Muscle of arm (tissue), 14 donors: ENCODE measurements at places on chromosomes 7 and 10.

DNA sequence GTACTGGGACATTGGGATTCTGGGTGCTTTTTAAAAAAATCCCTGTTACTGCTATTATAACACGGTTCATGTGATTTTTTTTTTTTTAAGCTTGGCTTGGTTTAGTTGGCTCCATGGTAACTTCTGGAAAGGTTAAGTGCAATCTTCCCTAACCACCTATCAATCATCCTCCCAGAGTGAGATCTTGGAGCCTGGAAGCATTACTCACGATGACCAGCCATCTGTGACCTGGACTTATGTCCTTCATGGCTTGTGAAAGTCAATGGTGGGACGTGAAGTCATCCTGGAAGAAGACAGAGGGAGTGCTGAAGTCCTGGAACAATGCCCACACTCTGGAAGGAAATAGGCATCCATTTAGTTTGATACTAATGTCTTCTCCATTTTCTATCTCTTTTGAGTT, 135.5 kb upstream of the FRMD4A start:
- peak; percentile 82 for DNase-seq

GRCh38 chr10:29554660-29555059, 80.1 kb downstream of the SVIL start:
- DNase-seq = no peak

GRCh38 chr10:20948686-20949327, 51.7 kb upstream of the NEBL start:
- DNase-seq = peak; percentile 26

GRCh38 chr7:126040114-126041045, 1110.8 kb upstream of the POT1 start:
- no peak for DNase-seq

- no peak for DNase-seq
Measured at GRCh38 chr7:17991866-17992648, 35.6 kb downstream of the PRPS1L1 start.

DNA sequence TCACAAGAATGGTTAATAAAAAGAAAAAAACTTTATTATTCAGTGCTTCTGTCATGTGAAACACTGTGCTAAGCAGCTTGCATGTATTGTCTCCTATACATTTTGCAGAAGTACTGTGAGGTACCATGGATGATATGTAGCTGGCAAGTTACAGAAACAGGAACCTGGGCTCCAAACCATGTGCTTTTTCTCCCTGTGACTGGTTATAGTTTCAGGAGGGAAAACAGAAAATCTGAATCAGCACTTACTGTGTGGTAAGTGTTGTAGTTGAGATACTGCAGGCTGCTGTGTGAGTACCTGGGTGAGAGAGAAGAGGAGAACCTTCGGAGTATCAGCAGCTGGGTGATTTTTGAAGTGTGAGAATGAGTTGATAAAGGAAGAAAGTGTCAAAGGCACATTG, 285.0 kb downstream of the SUGCT start:
- DNase-seq = no peak

DNA sequence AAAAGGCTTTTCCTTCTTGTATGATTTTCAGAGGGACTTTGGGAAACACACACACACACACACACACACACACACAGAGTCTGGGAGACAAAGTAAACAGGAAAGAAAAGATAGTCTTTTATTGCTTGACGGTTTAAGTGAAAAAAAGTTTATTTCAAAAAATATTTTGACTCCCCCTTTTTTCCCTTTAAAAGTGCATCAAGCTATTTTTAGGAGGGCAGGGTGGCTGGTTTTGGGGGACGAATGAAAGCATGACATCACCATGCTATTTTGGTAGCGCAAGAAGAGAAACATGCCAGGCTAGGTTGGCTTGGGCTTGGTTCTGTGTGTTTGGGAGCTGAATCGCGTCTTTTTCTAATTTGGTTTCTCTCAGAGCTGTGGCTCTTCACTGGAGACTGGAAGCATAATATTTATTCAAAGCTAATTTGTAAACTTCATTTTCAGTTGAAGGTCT, 129.2 kb downstream of the BAMBI start:
- no peak for DNase-seq

GRCh38 chr7:32952876-32953275, 4.4 kb upstream of the FKBP9 start:
- DNase-seq = no peak

DNA sequence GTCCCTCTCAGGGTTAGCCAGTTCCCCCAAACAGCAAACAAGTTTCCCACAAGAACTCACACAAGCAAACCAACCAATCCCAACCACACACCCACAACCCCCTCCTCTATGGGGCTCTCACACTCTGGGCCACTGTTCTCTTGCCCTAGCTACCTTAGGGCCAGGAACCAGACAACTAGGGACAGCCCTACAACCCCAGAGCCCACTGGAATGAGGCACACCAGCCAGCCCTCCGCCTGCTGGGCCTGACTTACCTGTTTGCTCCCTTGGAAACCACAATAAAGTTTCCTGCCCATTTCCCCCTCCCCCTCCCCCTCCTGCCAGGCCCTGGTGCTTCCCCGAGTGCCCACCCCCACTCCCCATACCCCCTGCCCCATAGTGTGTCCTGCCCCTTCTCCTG, 132.6 kb downstream of the WDR11 start:
- no peak for DNase-seq

- no peak for DNase-seq
Measured at GRCh38 chr10:69906425-69906824, 104.7 kb downstream of the COL13A1 start.

- DNase-seq = no peak
Measured at GRCh38 chr10:98433881-98434732, 12.6 kb downstream of the HPS1 start.

GRCh38 chr7:78765943-78766729, 687.3 kb downstream of the MAGI2 start:
- peak; percentile 10 for DNase-seq

GRCh38 chr7:110800984-110801383, 289.9 kb upstream of the LRRN3 start:
- DNase-seq = no peak

- no peak for DNase-seq
Measured at GRCh38 chr7:47779341-47779771, 168.9 kb downstream of the PKD1L1 start.

- DNase-seq = no peak
Measured at GRCh38 chr7:71595176-71595575, 463.2 kb downstream of the GALNT17 start.
